ENCODE measurements at places on chromosomes 1 and 21.

- DNase-seq: peak; percentile 9
Measured at GRCh38 chr21:38170283-38170682, 86.5 kb upstream of the KCNJ15 start.

DNA sequence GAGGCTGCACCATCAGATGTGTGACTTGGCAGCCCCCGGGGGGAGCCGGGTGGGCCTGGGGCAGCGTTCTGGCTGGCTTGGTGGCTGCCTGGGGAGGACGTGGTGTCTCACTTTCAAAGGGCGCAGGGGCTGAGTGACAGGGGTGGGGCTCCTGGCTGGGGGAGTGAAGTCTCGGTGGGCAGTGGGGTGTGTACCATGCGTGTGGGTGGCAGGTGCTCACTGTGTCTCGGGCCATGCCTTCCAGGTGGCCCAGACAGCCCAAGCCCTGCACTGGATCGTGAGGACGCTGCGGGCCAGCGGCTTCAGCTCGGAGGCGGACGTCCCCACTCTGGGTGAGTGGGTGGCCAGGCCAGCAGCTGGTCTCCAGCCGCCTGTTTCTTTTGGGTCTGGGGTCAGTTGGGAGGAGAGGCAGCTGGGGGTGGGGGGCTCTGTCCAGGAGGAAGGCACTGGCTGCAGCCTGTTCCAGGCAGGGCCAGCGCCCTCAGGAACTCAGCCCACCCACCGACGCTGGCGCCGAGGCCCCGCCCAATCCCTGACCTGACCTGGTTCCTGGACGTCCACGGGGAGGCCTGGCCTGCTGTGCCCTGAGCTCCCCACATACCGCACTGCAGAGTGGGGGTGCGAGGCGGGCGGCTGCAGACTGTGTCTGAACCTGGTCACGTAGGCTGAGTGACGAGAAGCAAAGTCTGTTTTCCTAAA is 30.6 kb upstream of the LRRC3 start:
- DNase-seq: no peak

DNA sequence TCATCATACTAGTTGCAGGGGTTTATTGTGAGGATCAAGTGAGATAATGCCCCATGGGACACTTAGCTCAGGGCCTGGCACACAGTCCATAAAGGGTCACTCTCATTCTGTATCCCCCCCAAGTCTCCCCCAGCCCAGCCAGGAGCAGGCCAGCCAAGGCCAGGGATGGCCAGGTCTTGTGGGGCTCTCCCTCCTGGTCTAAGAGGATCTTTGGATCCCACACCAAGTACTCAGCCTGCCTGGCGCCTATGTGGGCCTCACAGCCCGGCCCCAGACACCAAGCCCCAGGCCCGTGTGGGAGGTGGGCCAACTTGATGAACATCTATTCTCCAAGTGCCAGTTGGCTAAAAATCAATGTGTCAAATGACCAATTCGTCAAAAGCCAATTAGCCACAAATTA is 117.8 kb downstream of the GLIS1 start:
- DNase-seq: no peak

GRCh38 chr21:21740207-21740606 is 742.0 kb downstream of the NCAM2 start:
- DNase-seq: no peak

DNA sequence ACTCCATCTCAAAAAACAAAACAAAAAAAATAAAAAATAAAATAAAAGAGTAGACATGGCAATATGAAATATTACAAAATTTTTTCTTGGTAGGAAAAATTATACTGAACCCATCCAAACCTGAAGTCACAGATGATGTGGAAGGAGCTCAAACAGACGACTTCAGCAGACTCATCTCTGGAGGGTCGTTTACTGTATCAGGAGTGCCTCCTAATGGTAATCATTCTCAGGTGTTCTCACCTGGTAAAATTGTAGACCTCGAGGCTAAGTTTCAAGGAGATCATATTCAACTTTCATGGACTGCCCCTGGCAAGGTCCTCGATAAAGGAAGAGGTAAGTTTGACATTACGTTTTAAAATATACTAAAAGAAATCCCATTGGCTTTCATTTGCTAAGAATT is 54.3 kb upstream of the SH3GLB1 start:
- DNase-seq: no peak

DNA sequence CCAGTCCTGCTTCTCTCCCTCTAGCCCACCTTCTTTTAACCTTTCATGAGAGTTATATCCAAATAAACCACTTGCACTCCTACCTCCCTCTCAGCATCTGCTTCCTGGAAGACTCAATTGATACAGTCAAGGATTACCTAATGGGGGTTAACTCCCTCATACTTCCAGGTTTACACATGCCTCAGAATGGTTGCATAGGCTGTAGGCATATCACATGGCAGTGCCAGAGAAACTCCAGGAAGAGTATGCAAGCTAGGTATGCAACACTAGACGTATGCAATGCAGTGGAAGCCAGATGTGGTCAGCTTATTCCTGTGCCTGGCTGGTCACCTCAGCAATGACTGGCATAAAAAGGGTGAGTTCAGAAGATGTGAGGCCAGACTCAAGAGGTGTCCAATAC is 32.7 kb upstream of the VANGL1 start:
- DNase-seq: no peak

GRCh38 chr1:163144418-163144817 is 58.3 kb downstream of the RGS5 start:
- no peak for DNase-seq

GRCh38 chr1:88678405-88678804 is 5.7 kb upstream of the PKN2 start:
- no peak for DNase-seq

DNA sequence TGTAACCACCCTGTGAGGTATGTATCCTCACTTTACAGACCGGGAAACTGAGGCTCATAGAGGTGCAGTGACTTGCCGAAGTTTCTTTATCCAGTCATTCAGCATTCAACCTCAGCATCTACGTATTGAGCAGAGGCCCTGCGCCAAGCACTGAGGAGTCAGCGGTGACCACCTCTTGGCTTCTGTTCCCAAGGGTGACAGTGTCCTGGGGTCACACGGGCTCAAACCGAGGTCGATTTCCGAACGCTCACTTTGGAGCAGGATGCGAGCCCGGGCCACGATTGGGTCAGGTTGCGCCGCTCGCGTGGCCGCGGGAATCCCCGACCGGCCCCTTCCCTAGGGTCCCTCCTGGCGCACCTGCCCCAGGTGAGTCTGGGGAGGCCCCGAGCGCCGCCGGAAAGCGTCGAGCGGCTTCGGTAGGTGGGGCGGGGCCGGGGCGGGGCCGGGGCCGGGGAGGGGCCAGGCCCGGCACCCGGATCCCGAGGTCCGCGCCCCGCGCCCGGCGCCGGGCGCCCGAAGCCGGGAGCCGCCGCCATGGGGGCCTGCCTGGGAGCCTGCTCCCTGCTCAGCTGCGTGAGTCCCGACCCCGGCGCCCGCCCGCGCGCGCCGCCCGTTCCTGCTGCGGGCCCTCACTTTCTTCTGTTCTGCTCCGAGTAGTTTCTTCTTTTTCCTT is at the start of gene SERINC2:
Gene SERINC2, plus strand, starts transcription at position 482 of the 673 bp plus-strand sequence. Its CDS starts 53 bp downstream, at position 535.
- peak; percentile 28 for DNase-seq

GRCh38 chr1:34054920-34055319 is 110.1 kb downstream of the CSMD2 start:
- no peak for DNase-seq

DNA sequence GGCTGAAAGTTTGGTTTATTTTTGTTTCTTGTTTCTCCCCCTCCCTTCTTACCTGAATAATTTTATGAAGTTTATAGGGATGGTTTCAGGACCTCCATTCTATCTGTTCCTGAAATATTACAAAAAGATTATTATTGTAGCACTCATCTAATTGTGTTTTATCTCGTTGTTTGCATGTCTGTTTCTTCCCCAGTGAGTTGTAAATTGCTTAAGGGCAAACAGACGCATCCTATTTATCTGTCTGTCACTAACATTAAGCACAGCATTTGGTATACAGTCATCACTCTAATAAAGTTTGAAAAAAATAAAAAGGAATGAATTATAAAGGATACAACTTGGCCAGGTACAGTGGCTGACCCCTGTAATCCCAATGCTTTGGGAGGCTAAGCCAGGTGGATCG is 123.5 kb downstream of the LRRC7 start:
- DNase-seq: no peak

- no peak for DNase-seq
Measured at GRCh38 chr1:153763365-153764225, 11.6 kb upstream of the SLC27A3 start.

- peak; percentile 67 for DNase-seq
Measured at GRCh38 chr1:54475357-54475881, 69.2 kb upstream of the SSBP3 start.

DNA sequence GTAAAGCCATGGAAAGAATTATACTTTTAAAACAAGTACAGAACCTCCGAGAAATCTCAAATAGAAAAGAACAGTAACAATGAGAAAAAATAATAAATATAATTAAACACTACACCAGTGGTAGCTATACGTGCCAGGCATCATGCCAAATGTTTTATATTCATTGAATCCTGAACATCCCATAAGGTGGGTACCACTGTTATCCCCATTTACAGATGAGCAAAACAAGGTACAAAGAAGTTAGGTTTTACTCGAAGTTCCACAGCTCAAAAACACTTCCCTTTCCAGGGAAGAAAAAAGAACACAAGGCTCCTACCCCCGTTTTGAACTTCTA is 33.4 kb downstream of the JAK1 start:
- DNase-seq: no peak

GRCh38 chr1:210434223-210434622 is 105.5 kb downstream of the HHAT start:
- DNase-seq: no peak

GRCh38 chr1:80427881-80428280 is 1372.9 kb upstream of the ADGRL2 start:
- no peak for DNase-seq

DNA sequence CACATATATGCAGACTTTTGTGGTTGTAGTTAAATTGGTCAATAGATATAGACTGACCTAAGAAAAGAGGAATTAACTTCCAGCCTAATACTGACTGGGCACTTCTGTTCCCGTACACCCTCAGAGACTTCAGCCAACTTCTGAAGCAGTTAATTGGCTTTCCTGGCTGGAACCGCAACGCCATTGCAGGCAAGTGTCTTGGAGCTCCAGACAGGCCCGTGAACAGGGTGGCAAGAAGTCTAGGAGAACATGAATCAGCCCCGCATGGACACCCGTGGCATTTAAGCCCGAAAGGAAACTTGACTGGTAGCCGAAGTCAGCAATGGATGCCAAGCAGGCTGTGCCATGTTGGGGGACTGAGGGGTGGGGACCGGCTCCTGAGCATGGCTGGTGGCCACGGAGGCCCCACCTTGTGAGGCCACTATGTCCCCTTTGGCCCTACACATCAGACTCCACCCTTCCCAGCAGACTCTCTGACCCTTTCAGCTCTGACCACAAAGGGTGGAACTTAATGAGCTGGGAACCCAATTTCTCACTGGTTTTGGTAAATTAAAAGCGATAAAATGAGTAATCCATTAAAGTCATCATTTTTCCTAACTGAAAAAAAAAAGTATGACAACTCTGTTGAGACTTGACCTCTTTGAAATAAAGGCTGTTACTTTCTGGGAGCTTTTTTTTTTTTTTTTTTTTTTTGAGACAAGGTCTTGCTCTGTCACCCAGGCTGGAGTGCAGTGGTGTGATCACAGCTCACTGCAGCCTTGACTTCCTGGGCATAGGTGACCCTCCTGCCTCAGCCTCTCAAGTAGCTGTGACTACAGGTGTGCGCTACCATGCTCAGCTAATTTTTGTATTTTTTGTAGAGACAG is 54.1 kb downstream of the RUNX1 start:
- DNase-seq: no peak

GRCh38 chr21:14956807-14957206 is 108.0 kb downstream of the NRIP1 start:
- no peak for DNase-seq

DNA sequence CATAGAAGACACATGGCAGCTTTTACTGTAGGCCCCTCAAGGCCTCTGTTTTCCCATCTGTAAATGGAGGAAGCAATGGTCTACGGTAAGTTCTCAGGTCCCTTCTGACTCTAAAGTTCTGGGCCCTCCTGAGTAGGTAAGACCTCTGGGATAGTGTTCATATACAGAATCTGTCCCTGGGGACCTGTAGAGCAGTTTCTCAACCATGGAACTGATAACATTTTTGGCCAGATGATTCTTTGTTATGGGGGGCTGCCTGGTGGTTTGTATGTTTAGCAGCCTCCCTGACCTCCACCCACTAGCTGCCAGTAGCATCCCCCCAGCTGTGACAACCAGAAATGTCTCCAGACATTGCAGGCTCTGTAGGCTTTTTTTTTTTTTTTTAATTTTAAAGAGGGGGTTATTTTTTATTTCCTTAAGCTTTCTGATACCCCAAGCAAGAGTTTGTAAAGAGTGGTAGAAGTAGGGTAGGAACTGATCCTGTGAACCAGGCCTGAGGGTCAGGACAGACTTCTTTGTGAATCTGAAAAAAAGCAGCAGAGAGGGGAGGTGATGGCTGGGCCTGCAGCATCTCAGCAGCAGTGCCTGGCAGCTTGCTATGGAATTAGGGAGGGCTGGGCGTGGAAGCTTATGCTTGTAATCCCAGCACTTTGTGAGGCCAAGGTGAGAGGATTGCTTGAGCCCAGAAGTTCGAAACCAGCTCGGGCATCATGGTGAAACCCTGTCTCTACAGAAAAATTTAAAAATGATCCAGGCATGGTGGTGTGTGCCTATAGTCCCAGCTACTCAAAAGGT is 20.2 kb upstream of the TCEA3 start:
- DNase-seq: peak; percentile 82

DNA sequence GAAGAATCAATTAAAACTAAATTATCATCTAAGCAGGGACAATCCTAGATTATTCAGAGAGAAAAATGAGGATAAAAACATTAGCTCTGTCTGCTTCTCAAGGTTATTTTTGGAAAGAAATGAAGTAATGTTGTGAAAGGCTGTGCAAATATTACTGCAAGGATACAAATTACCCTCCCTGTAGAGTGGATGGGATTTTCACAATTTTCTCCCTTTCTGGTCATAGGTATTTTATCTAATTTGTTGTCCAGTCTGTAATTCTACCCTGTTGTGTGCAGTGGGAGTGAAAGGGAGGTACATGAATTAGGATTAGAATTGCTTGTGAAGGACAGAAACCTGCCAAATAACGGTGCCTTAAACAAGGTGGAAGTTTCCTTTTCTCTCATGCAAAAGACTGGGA is 54.7 kb downstream of the MAP3K7CL start:
- DNase-seq: no peak

- DNase-seq: peak; percentile 21
Measured at GRCh38 chr1:167599957-167600581, 30.0 kb upstream of the RCSD1 start.

DNA sequence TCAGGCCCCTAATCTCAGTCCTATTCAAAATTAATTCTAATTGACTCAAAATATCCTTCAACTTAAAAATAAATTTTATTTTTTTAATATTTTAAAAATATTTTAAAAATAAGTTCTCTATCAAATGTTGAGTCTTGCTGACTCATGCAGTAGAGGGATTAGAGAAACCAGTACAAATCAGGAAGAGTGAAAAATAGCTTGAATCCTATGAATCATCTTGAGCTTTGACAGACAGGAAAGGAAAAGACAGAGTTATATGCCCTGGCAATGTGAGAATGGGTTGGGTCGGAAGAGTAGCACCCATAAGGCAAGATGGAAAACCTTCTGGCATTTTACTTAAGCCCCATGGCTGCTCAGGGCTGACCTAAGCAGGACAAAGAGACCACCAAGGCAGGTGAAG is 346.6 kb upstream of the RUNX1 start:
- no peak for DNase-seq

- DNase-seq: no peak
Measured at GRCh38 chr1:207836591-207837347, 74.2 kb downstream of the CD34 start.

GRCh38 chr1:25513666-25514065 is 29.7 kb upstream of the LDLRAP1 start:
- no peak for DNase-seq

- no peak for DNase-seq
Measured at GRCh38 chr21:46477765-46478164, 19.1 kb downstream of the DIP2A start.

- DNase-seq: no peak
Measured at GRCh38 chr1:20900056-20900455, 112.9 kb upstream of the HP1BP3 start.
